Colonic mucosa (tissue), 4 donors: ENCODE measurements at places on chromosomes 7 and 10. TPM values are rescaled to one million over a fixed set of nuclear protein-coding genes. Genes with fewer than 3 reads are reported as not detected.

- no peak for DNase-seq
- no peaks in the 10 kb centered on the region for H3K36me3 ChIP-seq
- H3K4me3 ChIP-seq: no peak overlapping the region
- no peak overlapping the region for H3K27ac ChIP-seq
Measured at GRCh38 chr10:118470470-118470869, 125.0 kb downstream of the PRLHR start.

GRCh38 chr7:120021085-120021484 is 251.9 kb upstream of the KCND2 start:
- no peaks in the 10 kb centered on the region for H3K27me3 ChIP-seq
- H3K36me3 ChIP-seq: no peaks in the 10 kb centered on the region
- H3K27ac ChIP-seq: no peak overlapping the region
- DNase-seq: no peak
- no peak overlapping the region for H3K4me3 ChIP-seq

The CABCOCO1 gene
- not detected for total RNA-seq

DNA sequence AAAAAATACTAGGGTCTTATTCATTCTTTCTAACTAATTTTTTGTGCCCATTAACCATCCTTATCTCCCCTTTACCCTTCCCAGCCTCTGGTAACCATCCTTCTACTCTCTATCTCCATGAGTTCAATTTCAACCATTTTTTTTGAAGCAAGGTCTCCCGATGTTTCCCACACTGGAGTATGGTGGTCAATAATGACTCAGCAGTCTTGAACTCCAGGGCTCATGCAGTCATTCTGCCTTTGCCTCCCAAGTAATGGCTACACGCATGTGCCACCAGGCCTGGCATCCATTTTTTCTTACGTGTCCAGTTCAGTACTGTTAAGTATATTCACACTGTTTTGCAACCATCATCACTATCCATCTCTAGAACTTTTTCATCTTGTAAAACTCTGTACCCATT is 60.4 kb downstream of the CYTH3 start:
- no peaks in the 10 kb centered on the region for H3K4me1 ChIP-seq
- H3K4me3 ChIP-seq: no peak overlapping the region
- no peaks in the 10 kb centered on the region for H3K27me3 ChIP-seq
- H3K27ac ChIP-seq: no peak overlapping the region

The ELN gene
- total RNA-seq: 6.9 TPM

DNA sequence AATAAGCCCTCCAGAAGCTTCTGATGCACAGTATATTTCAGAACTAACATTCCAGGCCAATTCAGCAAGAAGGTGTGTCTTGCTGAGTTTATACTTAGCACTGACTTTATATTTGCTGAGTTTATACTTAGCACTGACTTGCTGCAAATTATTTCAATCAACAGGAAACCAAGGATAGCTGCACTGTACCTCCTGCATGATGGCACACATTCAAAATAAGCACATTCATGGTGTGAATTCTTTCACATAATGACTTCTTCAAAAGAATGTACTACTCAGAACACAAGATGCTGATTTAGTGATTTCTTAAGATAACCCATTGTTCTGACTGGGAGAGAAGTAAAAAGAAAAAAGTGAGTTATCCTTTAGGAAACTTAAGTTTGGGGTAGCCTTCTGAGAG is 52.0 kb downstream of the JAZF1 start:
- no peaks in the 10 kb centered on the region for H3K27me3 ChIP-seq
- no peak overlapping the region for H3K4me3 ChIP-seq
- DNase-seq: no peak
- no peaks in the 10 kb centered on the region for H3K36me3 ChIP-seq

- no peaks in the 10 kb centered on the region for H3K36me3 ChIP-seq
- H3K4me1 ChIP-seq: no peaks in the 10 kb centered on the region
- no peak overlapping the region for H3K4me3 ChIP-seq
- no peaks in the 10 kb centered on the region for H3K27me3 ChIP-seq
- no peak for DNase-seq
- H3K27ac ChIP-seq: no peak overlapping the region
Measured at GRCh38 chr7:6202117-6202516, 70.3 kb downstream of the CYTH3 start.

GRCh38 chr10:35916791-35917190 is 274.7 kb upstream of the FZD8 start:
- no peaks in the 10 kb centered on the region for H3K4me1 ChIP-seq
- no peak for DNase-seq
- no peak overlapping the region for H3K27ac ChIP-seq
- no peaks in the 10 kb centered on the region for H3K36me3 ChIP-seq
- no peak overlapping the region for H3K4me3 ChIP-seq

DNA sequence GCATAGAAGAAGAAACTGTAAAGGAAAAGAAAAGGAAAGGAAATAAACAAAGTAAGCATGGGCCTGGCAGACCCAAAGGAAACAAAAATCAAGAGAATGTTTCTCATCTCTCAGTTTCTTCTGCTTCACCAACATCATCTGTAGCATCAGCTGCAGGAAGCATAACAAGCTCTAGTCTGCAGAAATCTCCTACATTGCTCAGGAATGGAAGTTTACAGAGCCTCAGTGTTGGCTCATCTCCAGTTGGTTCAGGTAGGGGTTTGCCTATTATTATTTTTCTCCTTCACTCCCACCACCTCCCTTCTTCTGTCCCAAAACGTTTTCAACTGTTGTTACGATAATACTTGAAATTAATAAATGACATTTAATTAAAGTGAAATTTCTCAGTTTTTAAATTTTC is 139.6 kb downstream of the MLLT10 start:
- H3K36me3 ChIP-seq: no peaks in the 10 kb centered on the region
- H3K4me1 ChIP-seq: no peaks in the 10 kb centered on the region
- no peaks in the 10 kb centered on the region for H3K27me3 ChIP-seq
- H3K4me3 ChIP-seq: no peak overlapping the region
- no peak for DNase-seq

DNA sequence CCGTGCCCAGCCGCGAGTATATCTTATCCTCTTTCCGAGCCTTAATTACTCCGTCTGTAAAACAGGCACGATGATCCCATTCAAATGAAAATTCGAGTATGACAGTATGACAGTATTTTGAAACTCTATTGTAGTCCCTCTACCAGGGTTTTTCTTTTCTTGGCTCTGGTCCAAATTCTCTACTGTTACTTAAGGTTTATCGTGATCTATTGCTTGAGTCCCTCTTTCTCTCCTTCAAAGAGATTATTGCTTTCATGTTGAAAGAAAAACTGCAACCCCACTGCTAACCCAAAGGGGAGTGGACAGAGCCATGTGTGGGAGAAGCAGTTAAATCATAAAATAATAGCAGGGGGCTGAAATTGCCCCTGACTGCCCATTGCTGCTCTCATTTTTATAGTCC is 1156.6 kb upstream of the AUTS2 start:
- H3K27me3 ChIP-seq: no peaks in the 10 kb centered on the region
- no peaks in the 10 kb centered on the region for H3K36me3 ChIP-seq
- H3K4me1 ChIP-seq: no peaks in the 10 kb centered on the region
- H3K4me3 ChIP-seq: no peak overlapping the region
- H3K27ac ChIP-seq: no peak overlapping the region

DNA sequence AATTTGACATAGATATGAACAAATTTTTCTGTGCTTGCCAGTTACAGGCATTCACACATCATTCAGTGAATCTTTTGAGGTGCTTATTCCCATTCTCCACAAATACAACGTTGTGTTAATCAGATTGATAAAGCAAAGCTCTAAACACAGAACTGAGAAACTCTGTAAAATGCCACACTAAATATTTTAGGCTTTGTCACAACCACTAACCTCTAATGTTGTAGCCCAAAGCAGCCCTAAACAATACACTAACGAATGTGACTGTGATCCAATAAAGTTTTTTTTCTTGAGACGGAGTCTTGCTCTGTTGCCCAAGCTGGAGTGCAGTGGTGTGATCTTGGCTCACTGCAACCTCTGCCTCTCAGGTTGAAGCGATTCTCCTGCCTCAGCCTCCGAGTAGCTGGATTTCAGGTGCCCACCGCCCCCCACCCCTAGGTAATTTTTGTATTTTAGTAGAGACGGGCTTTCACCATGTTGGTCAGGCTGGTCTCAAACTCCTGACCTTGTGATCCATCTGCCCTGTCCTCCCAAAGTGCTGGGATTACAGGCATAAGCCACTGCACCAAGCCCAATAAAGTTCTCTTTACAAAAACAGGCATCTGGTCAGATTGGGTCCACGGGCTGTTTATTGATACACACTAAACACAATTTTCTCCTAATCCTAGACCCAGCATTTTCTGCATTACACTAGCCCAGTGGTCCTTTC is 6.9 kb downstream of the CYCS start:
- H3K36me3 ChIP-seq: peaks cover 13% of the 10 kb centered on the region
- H3K4me3 ChIP-seq: no peak overlapping the region

- H3K4me1 ChIP-seq: no peaks in the 10 kb centered on the region
- H3K4me3 ChIP-seq: no peak overlapping the region
- H3K27ac ChIP-seq: no peak overlapping the region
- DNase-seq: no peak
- no peaks in the 10 kb centered on the region for H3K27me3 ChIP-seq
- no peaks in the 10 kb centered on the region for H3K36me3 ChIP-seq
Measured at GRCh38 chr7:129643550-129644170, 32.1 kb downstream of the NRF1 start.

DNA sequence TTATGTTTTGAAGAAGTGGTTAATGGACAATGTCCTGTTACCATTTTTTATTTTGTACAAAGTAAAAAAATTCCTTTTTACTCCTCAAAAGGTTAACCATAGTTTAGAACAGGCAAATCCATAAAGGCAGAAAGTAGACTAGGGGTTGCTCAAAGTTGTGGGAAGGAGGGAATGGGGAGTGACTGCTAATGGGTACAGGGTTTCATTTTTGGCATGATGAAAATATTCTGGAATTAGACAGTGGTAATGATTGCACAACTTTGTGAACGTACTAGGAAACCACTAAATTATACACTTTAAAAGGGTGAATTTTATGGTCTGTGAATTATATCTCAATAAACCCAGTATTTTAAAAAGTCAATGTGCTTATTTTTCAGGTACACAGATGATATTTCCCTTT is 35.4 kb upstream of the CDK14 start:
- no peak for DNase-seq
- H3K4me1 ChIP-seq: no peaks in the 10 kb centered on the region
- no peaks in the 10 kb centered on the region for H3K27me3 ChIP-seq
- H3K27ac ChIP-seq: no peak overlapping the region
- no peak overlapping the region for H3K4me3 ChIP-seq

- no peak for DNase-seq
- no peaks in the 10 kb centered on the region for H3K4me1 ChIP-seq
- H3K27ac ChIP-seq: no peak overlapping the region
- no peak overlapping the region for H3K4me3 ChIP-seq
Measured at GRCh38 chr7:120233338-120233737, 39.6 kb upstream of the KCND2 start.

DNA sequence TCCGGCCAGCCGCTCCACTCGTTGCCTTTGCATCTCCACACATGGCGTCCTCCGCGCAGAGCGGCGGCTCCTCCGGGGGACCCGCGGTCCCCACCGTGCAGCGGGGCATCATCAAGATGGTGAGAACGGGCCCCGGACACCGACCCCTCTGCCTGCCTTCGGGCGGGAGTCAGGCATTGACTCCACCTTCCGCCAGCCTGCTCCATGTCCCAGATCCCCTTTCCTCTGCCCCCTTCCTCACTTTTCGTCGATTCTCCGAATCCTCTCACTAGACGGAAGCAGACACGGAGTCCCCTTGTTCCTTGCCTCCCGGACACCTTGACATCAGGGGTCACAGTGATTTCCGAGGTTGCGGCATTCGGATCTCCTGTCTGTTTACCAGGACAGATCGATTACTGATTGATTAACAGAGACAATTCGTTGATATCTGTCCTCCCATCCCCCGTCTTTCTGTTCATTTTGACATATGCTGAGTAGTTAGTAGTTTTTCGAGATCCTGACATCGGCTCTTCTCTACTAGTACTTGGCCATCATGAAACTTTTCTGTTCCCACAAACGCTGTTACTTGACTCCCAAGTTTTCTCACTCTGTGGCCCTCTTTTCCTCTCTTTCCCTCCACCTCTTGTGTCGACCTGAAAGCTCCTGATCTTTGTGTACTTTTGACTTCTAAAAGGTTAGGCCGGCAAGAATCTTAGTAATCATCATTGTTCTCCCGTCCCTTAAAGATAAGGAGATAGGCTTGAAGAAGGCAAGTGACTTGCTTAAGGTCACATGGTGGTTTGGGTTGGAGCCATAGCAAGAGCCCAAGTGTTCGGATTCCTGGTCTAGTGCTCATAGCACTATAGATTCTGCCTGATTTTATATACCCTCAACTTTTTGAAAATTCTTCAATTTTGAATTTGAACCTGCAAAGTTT is 597 bp downstream of the SND1 start:
- H3K27me3 ChIP-seq: no peaks in the 10 kb centered on the region
- H3K27ac ChIP-seq: peak overlapping the region; percentile 73
- no peaks in the 10 kb centered on the region for H3K36me3 ChIP-seq

DNA sequence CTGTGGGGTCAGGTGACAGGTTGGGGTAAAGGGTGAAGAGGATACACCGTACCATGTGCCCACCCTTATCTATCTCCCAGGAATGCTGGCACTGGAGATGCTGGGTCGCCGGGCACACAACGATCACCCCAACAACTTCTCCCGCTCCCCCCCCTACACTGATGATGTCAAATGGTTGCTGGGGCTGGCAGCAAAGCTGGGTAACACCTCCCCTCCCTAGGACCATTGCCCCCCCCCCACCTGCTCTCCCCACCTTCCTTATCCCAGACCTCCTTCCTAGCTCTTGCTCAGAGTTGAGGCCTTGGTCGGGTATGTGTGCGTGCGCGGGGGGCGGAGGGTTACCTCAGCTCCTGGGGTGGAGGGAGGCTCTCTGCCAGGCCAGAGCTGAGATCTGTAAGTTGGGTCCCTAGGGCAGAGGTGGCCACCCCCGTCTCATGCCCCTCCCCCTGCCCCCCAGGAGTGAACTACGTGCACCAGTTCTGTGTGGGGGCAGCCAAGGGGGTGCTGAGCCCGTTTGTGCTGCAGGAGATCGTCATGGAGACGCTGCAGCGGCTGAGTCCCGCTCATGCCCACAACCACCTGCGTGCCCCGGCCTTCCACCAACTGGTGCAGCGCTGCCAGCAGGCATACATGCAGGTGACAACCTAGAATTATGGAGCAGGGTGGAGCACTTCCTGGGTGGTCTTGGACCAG is 10.7 kb downstream of the NDST2 start:
- peaks cover 4% of the 10 kb centered on the region for H3K36me3 ChIP-seq
- no peaks in the 10 kb centered on the region for H3K27me3 ChIP-seq
- no peak overlapping the region for H3K27ac ChIP-seq
- no peak overlapping the region for H3K4me3 ChIP-seq
- H3K4me1 ChIP-seq: no peaks in the 10 kb centered on the region
- DNase-seq: no peak

DNA sequence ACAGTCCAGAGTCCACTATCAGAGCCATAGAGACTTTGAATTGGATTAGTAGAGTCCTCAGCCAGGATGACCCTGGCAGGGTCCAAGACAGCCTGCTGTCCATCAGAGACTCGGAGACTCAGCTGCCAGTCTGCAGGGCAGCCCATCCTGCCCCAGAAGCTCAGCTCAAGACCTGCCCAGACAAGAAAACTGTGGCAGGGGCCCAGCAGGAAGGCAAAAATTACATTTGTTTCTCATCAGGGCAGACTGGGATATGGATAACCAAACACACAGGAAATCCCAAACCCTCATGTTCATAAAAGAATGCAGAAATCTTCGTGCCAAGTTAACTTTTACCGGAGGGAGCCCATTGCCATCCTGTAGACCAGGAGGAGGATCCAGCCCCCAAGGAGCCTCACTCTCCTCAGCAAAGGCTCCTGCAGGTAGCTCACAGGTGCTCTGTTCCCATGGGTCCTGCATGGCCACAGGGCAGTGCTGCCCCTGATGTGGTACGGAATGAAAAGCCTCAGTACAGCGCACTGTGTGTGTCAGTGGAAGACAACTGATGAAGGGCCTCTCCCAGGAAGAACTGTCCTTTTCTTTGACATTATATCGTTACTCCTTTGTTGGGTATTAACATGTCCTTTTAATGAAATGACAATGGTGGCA is 222.2 kb downstream of the KCNMA1 start:
- no peak overlapping the region for H3K4me3 ChIP-seq
- H3K27me3 ChIP-seq: no peaks in the 10 kb centered on the region
- peaks cover 4% of the 10 kb centered on the region for H3K4me1 ChIP-seq
- DNase-seq: no peak
- no peaks in the 10 kb centered on the region for H3K36me3 ChIP-seq
